ENCODE measurements at places on chromosomes 4 and X. TPM values are rescaled to one million over a fixed set of nuclear protein-coding genes. Genes with fewer than 3 reads are reported as not detected.

Gene TMEM255A
- not detected for total RNA-seq

Gene SLC25A6
- 404 TPM for total RNA-seq

Gene NPY1R
- total RNA-seq, result not detected

Gene GATA1
- total RNA-seq, result not detected

Gene MAGEA1
- total RNA-seq, result not detected
